ENCODE measurements at places on chromosomes 1 and 21. TPM values are rescaled to one million over a fixed set of nuclear protein-coding genes. Genes with fewer than 3 reads are reported as not detected.
A peak's percentile ranks its signal among the peaks of the same experiment; 100 is the strongest.

GRCh38 chr1:185735701-185736064, 1.5 kb downstream of the HMCN1 start:
- DNase-seq, result no peak

Gene CELA2A
- total RNA-seq, result 0.72 TPM

GRCh38 chr1:226642421-226642820, 93.9 kb downstream of the STUM start:
- DNase-seq, result no peak

GRCh38 chr1:208600456-208601190, 356.4 kb upstream of the PLXNA2 start:
- no peak for DNase-seq

- DNase-seq, result peak; percentile 66
Observed at GRCh38 chr1:201267481-201268229, 15.7 kb upstream of the PKP1 start.

DNA sequence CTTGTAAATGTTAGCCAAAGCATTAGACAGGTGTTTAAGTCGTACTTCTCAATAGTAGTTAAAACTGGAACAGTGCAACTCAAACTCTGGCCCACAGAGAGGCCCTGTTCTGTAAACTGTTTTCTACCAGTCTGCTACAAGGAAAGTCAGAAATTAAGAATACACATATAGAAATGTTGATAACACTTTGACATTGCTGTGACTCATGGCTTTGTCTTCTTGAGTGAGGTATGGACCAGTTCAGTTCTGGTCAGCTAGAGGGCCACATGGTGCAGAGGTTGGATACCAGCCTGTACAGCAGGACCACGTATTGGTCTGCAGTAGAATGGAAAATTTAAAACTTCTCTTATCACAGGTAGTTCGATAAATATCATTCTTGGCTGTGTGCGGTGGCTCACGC, 22.3 kb downstream of the ZBTB8B start:
- DNase-seq, result no peak

DNA sequence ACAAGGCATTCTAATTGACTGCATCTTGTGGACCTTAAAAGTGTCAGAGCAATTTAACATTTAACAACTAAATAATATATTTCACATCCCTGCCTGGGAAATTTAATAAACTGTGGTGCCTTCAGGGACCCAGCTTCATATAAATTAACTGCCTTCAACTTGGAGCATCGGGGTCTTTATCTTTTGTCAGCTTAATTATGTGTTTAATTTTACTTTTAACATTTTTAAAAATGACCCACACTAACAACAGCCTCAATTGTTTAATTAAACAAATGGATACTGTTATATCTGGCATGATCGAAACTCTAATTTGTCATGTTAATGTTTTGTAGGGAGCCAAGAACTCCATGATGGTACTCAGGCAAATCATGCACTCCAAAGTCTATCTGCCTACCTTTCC, 389.3 kb upstream of the BEND5 start:
- no peak for DNase-seq

DNA sequence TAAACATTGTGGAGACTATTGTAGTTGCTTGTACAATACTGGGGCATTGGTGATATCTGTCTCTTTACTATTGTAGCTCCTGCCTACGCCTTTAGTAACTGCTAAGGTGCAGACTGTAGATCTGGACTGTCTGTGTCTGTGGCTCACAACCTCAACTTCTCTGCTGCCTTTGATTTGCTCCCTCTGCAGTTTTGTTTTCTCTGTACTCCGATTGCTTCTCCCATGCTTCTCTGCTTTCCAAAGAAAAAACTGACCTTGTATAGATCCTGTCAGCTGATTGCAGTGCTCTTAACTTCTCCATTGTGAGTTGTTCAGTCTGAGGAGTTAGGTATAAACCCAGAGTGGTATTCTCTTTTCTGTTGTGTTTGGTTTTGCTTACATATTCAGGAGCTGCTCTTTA, 15.3 kb downstream of the MAGI3 start:
- no peak for DNase-seq
